NCI-H226 (cell line): ENCODE measurements at places on chromosomes 16 and 17.

GRCh38 chr16:83335076-83335475, 472.7 kb upstream of the HSBP1 start:
- no peak for DNase-seq

- no peak for DNase-seq
Measured at GRCh38 chr17:9380361-9380760, 195.3 kb downstream of the STX8 start.

DNA sequence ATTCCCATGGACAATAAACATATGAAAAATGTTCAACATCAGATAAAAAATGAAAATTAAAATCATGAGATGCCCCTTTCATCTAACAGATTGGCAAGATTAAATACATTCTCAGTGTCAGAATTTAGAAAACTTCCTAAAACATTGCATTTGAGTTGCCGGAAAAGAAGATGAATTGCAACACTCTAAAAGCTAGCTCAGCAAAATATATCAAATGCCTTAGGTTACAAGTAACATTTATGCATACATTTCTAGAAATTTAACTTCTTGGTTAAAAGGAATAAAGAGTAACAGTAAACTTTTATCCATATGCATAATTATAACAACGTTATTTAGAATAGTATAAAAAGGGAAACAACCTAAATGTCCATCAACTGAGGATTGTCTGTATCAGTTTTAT, 239.0 kb downstream of the PMP22 start:
- DNase-seq = no peak

GRCh38 chr16:87310610-87311009, 6.6 kb downstream of the C16orf95 start:
- DNase-seq = no peak

GRCh38 chr17:6191405-6192324, 121.5 kb downstream of the WSCD1 start:
- DNase-seq = no peak

DNA sequence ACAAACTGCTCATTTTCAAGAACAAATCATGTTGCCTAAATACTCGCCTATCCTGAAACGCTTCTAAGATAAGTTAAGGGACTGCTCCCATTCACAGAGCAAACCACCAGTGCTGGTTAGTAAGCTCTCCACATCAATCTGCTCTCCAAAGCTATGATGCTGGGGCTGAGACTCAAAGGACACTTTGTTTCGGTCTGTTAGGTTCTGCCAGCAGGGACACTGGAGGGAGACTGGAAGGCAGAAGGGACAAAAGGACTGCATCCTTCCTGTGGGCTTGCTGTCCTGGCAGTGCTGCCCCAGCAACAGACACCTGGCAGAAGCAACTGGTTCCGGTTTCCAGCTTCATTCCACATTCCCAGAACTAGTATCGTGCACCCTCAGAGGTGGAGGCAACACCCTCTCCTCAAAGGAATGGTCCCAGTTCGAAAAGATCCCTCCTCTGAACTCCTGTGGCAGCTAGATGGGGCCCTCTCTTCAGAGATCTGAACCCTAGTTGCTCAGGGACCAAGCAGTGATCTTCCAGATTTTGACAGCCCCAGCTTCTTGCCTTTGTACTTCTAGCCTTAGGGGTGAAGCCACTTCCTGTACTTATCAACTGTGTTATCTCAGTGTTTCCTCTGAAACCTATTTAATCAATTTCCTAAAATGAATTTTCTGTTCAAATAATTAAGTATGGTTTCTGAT, 73.4 kb upstream of the GSG1L start:
- no peak for DNase-seq

DNA sequence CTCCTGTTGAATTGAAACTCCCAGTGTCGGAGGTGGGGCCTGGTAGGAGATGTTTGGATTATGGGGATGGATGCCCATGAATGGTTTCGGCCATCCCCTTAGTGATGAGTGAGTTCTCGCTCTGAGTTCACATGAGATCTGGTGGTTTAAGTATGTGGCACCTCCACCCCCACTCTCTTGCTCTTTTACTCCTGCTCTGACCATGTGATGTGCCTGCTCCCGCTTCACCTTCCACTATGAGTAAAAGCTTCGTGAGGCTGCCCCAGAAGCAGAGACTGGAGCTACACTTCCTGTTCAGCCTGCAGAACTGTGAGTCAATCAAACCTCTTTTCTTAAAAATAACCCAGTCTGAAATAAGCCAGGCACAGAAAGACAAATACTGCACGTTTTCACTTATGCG, 512.4 kb downstream of the HS3ST4 start:
- DNase-seq = no peak

DNA sequence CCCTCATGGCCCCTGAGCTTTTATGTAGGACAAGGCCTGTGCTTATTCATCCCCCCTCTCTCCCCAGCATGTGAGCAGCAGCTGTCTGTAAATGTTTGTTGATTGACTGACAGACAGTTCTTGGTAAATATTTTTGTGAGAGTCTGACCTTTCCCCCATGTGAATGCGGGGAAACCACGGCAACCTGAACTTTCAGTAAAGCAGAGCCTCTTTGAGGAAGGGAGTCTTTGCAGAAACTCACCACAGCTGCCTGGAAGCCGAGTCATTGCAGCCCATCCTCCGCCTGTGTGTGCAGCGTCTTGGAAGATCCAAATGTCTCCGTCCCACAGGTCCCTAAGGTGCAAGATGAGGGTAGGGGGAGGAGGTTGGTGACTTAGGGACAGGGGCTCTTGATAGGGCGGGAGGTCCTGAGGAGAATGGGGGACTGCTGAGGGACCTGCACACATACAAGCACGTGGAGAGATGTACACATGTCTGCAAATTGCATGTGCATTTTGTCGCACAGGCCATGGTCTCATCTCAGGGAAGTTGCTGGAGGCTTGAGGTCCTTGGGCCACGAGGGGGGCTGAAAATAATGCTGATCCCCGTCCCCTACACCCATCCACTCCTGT, 23.0 kb upstream of the IL21R start:
- DNase-seq = no peak

DNA sequence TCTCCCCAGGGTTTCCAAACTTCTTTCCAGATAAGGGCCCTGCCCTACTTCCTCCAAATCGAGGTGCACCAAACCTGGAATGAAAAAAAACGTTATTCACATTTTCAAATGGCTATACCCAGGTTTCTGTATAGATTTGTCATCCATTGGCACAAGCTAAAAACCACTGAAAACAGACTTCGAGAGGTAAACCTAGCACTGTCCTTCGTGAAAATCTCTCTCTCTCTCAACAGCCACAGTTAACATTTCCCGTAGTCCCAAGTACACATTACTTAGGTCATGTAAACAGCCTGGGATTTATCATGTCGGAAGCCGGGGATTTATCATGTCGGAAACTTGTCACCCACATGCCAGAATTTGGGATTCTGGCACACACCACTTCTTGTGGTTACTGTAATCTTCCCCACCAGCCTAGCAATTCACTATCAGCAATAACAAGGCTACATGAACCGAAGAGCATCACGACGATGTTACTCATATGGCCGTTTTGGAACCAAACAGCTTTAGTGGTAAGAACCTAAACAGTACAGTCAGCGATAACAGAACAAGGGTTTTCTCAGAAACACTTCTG, 1.2 kb downstream of the DDX5 start:
- DNase-seq = peak; percentile 43

GRCh38 chr17:82063424-82064415, 1.9 kb downstream of the DUS1L start:
- DNase-seq = no peak

DNA sequence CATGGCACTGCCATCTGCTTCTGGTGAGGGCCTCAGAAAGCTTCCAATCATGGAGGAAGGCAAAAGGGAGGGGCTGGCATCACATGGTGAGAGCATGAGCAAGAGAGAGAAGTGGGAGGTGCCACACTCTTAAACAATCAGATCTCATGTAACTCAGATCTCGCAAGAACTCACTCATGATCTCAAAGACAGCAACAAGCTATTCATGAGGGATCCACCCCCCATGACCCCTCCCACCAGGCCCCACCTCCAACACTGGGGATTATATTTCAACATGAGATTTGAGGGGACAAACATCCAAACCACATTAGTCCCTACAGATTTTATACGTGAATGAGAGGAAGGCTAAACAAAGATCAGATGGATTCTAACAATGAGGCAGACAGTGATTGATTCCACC, 8.9 kb upstream of the TMEM132E start:
- DNase-seq = no peak

- no peak for DNase-seq
Measured at GRCh38 chr17:31835984-31836383, 23.1 kb downstream of the COPRS start.

DNA sequence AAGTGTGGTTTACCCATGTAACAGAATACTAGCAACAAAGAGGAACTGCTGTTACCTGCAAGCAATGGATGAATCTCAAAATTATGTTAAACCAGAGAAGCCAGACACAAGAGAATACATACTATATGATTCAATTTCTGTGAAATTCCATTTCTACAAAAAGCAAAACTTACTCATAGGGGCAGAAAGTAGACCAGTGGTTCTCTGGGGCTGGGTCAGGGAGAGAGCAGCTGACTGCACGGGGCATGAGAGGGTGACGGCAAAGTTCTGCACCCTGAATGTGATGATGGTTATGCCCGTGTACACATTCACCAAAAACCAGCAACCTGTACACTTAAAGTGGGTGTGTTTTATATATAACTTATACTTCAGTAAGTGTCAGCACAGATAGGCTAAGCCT, 3.1 kb downstream of the ZNF843 start:
- no peak for DNase-seq

GRCh38 chr16:35750701-35751104, 2291.3 kb downstream of the TP53TG3F start:
- no peak for DNase-seq

- DNase-seq = no peak
Measured at GRCh38 chr16:20928774-20929411, 28.3 kb downstream of the LYRM1 start.

DNA sequence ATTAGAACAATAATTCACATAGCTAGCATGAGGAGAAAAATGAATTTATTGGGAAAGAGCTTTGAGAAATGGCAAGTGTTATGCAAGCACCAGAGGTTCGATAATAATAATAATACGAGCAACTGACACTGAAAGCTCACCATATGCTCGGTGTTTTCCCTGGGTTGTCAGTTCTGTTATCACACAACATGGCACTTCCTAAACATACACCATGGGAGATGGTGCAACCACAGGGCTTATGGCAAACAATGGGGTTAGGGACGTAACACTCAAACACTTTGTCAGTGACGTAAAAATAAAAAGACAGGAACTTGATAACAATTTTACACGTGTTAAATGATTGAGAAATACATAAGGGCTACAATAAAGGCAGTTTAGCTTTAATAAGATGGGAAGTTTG, 23.7 kb downstream of the OR1D5 start:
- DNase-seq = no peak

GRCh38 chr16:78310990-78311561, 211.6 kb downstream of the WWOX start:
- no peak for DNase-seq

GRCh38 chr17:42183741-42184711, 1.2 kb downstream of the HCRT start:
- peak; percentile 36 for DNase-seq

GRCh38 chr17:80442764-80443163, 27.8 kb downstream of the ENDOV start:
- no peak for DNase-seq

DNA sequence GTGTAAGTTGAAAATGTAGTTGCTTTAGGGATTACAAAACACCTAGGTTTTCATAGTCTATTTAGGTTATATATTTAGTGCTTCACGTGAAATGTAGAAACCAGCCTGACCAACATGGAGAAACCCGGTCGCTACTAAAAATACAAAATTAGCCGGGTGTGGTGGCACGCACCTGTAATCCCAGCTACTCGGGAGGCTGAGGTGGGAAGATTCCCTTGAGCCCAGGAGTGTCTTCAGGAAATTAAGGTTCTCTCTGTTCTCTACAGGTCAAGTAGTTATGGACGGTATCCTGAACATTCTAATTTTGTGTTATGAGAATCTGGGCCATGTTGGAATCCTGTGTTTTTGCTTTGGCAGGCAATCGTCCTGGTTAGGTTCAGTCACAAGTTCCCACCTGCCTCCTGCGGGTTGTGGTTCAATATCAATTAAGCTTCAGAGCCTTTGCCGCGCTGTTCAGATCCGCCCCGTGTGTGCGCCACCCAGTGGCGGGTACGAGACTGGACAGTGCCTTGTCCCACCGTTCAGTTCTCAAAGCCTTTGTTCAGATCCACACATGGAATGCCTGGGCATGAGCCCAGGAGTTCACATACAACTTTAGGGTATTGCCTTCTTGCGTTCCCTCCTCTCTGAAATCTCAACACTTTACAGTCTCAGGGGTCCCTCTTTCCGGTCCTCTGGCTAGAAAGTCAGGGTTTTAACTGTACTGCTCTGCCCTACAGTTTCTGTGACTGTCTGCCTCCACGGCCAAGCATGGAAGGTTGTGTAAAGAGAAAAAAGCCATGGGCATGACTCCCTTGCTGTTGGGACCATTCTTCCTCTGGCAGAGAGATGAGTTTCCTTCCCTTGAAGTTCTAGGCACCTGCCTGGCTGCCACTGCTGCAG, 41.7 kb downstream of the HEATR6 start:
- DNase-seq = peak; percentile 53
